HT-29 (cell line): ENCODE measurements at places on chromosomes 3 and 15. TPM values are rescaled to one million over a fixed set of nuclear protein-coding genes. Genes with fewer than 3 reads are reported as not detected.

DNA sequence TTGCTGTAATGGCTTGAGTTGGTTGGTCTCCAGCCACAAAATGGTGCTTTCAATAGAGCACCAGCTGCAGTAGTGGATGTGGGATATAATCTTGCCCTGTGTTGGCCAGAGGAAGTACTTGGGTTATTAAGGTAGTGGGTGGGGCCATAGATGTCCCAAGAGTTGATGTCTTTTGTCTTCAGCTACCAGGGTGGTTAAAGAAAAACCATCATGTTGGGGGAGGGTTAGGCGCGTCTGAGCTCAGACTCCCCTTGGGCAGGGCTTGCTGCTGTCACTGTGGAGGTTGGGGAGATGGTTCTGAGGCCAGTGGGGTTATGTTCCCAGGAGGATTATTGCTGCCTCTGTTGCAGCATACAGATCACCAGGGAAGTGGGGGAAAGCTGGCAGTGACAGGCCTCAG, 46.9 kb upstream of the GADL1 start:
- DNase-seq = no peak

- no peak for DNase-seq
Measured at GRCh38 chr3:40071683-40072238, 237.7 kb upstream of the EIF1B start.

DNA sequence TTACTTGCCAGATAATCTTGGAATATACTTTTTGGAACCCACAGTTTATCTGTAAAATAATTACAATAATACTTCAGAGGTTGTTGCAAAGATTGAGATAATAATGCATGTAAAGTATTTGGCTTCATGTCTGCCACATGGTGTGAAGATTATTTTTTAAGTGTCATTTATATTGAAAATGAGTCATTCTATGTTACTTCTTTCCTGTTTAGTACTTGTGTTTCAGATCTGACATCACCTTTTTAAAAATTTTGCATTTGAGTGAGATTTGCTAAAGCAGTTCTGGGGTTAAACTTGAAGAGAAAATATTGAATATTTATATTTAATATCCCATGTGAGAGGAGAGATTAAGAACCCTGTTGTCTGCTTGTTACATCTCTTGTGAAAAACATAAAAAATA, 31.2 kb downstream of the IQGAP1 start:
- no peak for DNase-seq

- DNase-seq = peak; percentile 36
Measured at GRCh38 chr3:72629191-72629631, 219.0 kb downstream of the SHQ1 start.

DNA sequence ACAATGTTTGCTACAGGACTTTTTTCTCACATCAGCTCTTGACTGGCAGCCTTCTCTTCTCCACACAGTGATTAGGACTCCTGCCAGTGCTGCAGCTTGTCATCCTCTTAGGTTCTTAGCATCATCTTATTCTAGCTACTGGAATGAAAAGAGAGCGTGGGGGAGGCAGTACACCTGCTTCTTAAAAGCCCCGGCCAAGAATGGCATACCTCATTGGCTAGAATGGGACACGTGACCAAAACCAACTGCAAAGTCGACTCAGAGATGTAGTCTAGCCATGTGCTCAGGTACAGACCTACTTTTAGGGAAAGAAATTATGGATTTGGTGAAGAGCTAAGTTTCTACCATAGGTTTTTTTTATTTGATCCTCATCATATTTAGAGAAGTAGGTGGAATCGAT, 44.1 kb downstream of the RARB start:
- DNase-seq = no peak

DNA sequence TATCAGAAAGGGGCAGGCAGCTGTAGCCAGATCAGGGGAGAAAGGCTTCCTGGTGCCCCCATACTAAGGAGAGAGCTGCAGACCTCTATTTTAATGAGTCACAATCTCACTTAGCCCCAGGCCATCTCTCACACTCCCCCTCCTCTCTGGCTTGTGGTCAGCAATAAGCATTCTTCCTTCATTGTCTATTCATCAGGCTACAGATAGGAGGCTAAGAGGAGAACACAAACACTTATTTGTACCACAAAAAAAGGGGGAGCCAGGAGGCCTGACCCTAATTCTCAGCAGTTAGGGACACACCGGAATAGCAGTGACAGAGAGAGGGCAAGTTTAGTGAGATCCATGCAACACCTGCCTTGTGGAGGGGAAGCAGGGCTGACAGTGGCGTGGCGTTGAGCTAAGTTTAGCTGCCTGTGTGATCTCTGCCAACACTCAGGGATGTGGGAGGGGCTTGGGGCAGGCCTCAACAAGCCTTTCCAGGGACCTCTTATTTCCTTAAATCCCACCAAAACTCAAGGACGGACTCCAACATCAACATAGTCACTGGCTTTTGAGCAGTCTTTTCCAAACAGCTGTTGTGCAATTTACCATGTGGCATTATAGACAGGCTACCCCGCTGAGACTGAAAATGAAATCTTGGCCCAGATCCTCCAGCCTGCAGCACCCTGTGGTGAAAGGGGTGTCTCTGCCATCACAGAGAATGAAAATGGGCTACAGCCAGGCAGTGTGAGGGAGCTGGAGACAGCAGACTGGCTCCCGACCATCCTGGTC, 191.9 kb upstream of the TSC22D2 start:
- DNase-seq = no peak

Gene ARGFX
- total RNA-seq = not detected in 2 replicates

DNA sequence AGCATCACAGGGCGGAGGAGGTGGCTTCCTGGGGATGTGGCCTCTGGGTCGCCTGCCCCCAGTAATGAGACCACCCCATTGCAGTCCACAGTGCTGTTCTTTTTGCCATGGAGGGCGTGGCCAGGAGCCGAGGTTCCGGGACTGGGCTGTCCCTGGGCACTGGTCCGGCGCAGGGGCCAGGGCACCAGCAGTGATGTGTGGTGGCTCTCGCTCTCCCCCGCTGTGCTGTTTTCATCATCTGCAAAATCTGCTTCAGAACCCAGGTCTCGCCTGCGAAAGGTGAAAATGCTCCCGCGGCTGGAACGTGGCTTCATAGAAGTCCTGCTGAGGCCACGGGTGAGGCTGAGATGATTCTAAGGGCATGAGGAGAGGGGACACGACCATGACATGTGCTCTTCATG, 45.8 kb downstream of the SCN5A start:
- no peak for DNase-seq

- DNase-seq = no peak
Measured at GRCh38 chr3:156657440-156657839, 16.9 kb upstream of the TIPARP start.

DNA sequence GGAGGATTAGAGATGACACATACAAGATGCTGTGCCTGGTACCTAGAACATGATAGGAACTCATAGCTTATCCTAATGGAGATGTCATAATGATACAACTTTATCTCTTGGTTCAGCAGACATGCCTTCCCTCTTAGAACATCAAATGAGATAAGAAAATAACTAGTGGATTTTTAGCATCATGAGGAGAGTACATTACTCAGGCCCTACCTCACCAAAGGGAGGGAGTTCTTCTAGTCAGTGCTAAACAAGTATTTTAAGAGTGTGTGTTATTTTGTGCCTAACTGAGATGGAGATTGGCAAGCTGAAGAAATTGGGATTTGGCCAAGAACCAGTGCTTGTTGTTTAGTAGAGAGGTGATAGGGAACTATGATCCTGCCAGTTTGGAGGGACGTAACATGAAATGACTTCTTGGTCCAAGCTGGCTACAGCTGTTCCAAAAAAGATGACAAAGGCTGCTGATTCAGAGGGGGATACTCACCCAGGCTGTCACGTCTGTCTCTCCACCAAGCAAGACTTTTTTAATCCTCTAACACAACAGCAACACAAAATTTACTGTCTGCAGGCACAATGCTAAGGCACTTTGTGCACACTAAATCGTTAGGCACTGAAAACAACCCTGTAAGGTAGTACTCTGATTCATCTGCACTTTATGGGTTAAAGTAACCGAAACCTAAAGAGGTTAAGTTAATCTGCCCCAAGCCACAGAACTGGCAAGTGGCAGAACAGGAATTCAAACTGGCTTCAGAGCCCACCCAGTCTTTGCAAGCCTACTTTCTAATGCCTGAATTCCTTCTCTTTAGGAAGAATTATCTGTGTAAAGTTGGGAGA, 126.5 kb downstream of the CMSS1 start:
- DNase-seq = peak; percentile 37

Gene EAF2
- total RNA-seq = 0.86 and 1.3 TPM in 2 replicates

DNA sequence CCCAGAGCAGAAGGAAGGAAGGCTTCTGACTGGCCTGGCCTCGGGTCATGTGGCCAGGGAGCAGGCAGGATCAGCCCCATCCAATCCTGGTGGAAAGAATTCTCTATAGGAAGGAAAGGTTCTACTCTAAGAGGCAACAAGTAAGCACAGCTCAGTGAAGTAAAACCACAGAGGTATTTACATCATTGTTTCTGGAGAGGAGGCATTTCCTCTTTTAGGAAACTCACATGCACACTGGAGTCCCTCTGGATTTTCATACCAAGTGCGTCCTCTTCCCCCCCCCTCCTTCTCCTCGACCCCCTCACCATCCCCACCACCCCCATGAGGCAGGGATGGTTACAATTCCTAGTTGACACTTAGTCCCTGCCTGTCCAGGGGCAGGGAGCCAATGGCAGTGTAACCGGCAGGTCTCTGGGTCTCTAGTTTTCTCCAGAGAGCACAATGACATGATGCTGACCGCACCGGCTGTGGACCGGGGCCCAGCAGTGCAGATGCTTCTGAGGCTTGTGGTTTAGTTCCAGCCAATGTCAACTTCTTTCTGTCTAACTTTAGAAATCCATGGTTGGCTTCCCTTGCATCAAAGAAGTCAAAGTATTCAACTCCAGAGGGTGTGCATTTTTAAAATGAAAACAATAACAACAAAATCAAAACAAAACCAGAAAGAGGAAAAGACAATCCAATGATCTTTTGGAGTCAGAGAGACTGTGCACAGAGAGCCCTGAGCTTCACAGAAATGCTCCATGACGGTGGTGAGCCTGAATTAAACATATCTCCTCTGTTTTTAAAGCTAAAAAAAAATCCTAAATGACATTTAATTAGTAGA, 230.3 kb upstream of the TLE3 start:
- DNase-seq = no peak

DNA sequence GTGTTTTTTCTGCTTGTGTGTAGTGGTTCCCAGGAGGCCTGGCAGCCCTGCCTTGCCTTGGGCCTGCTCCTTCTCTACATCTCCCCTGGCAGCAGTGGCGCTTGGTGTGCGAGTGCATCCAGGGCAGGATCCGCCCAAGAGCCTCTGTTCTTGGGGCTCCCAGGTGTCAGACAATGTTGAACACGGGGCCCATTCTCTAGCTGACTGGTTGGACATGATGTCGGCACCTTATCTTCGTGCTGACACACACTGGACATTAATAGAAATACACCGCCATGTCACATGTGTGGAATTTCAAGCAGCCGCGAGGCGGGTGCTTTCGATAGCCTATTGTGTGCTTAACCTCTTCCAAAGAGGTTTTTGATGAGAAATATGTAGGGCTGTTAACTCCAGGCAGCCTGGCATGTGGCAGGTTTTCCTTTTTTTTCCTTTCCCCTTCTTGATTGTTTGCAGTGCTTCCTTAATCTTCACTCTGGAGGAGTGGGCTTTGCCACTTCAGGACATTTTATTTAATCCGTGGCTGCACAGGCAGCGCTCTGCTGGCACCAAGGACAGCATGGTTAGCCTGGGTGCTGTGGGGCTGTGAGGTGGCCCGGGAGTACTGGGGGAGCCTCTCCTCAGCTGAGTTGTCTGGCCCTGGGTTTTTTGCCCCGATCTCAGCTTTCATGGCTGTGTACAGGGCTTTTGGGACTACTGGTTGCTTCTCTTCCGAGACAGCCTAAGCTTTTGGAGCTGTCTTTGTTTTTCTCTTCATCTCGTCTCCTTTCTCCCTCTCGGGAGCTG, 42.5 kb downstream of the CHCHD6 start:
- peak; percentile 88 for DNase-seq

GRCh38 chr15:73125219-73125618, 73.0 kb downstream of the NEO1 start:
- DNase-seq = no peak

Gene UTS2B
- total RNA-seq = 0.08 and 0.64 TPM in 2 replicates

Gene LINGO1
- 0.16 and 0.31 TPM in 2 replicates for total RNA-seq

- no peak for DNase-seq
Measured at GRCh38 chr3:114582929-114583328, 289.1 kb downstream of the TIGIT start.

- DNase-seq = no peak
Measured at GRCh38 chr3:106302451-106303221, 433.8 kb upstream of the CBLB start.

GRCh38 chr3:165683947-165684346, 153.3 kb downstream of the BCHE start:
- DNase-seq = no peak

- peak; percentile 24 for DNase-seq
Measured at GRCh38 chr3:156657862-156658731, 16.3 kb upstream of the TIPARP start.

GRCh38 chr3:45988804-45989203, 6.8 kb downstream of the FYCO1 start:
- no peak for DNase-seq

Gene PRTG
- total RNA-seq = not detected in 2 replicates

DNA sequence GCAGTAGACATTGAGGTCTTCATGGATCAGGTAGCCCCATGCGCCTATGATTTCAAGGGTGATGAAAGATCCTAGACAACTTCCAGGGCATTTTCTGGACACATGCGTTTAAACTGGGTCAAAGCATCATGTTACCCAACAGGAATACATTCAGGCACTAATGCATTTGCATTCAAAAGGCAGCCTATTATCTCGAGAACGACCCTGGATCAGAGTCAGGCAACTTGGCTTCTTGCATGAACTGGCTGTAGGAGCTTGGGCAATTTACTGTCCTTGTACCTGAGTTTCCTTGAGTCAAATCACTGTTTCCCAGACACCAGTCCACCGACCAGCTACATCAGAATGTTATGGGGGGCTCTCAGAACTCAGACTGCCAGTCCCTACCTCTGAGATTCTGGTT, 51.5 kb upstream of the CHST2 start:
- no peak for DNase-seq

- no peak for DNase-seq
Measured at GRCh38 chr15:82995938-82996337, 9.9 kb downstream of the RAMAC start.

Gene PRR23E
- not detected in 2 replicates for total RNA-seq

Gene MTHFS
- 34.1 and 37.1 TPM in 2 replicates for total RNA-seq

Gene GOLGA8Q
- not detected in 2 replicates for total RNA-seq

DNA sequence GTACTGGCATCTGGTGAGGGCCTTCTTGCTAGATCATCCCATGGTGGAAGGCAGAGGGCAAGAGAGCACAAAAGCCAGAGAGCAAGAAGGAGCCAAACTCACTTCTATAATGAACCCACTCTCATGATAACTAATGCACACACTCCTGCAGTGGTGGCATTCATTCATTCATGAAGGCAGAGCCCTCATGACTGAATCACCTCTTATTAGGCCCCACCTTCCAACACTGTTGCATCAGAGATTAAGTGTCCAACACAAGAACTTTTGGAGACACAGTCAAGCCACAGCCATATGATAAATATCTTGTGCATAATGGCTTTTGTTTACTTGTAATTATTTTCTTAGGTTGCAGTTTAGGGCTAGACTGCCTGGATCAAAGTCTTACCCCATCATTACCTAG, 182.7 kb downstream of the TIGIT start:
- no peak for DNase-seq

GRCh38 chr15:22949074-22949547, 31.1 kb downstream of the CYFIP1 start:
- peak; percentile 77 for DNase-seq

- DNase-seq = no peak
Measured at GRCh38 chr15:59522988-59523461, 85.0 kb downstream of the FAM81A start.

- DNase-seq = no peak
Measured at GRCh38 chr15:81858136-81858535, 187.7 kb downstream of the MEX3B start.

- no peak for DNase-seq
Measured at GRCh38 chr3:177692304-177692975, 495.2 kb upstream of the TBL1XR1 start.
